ENCODE measurements at places on chromosomes 4 and X.

DNA sequence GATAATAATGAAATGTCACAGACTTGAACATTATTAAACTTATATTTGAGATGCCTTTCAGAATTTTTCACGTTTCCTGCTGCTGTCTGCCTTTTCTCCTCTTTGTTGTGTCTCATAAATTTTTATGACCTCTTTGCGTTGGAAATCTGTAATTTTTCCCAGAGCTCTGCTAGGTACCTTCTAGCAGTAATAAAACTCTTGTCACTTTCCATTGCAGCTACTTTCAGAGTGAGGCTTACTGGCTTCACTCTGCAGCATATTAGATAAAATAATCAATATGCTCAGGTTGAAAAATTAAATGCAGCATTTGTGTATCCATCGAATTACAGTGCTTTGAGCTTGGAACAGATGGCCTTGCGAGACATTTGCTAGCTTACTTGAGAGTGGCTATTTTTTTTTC lies 689.0 kb downstream of the GRID2 start:
- DNase-seq: no peak

DNA sequence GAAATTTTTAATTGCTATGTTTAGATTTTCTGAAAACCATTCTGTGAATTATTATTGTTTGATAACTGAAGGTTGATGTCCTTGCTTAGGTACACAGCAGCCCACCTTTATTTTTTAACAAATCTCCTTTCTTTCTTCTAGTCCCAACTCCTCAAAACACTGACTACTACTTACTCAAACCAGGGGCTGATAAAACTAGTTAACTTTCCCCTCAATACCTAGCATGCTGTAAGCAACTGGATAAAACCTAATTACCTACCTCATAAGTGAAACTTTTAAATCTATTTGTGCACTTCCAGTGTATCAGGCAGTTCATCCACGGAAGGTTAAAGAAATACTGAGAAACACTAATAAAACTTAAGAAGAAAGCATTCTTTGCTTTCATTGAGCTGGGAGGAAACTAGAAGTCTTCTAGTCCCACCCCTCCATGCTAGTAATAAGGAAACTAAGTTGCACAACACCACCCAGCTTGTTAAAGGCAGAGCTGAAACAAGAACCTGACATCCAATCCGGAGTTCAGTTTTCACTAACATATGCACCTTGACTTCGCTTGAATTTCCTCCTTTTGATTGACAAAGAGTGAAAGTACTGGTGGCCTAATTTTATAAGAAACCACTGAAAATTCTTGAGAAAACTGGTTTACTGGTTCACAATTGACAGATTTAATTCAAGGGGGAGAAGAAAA lies 180.2 kb upstream of the TET2 start:
- peak; percentile 72 for DNase-seq

- DNase-seq: peak; percentile 31
Measured at GRCh38 chr4:143473334-143474126, 40.0 kb upstream of the SMARCA5 start.

- DNase-seq: no peak
Measured at GRCh38 chr4:98638661-98639060, 19.8 kb downstream of the TSPAN5 start.

DNA sequence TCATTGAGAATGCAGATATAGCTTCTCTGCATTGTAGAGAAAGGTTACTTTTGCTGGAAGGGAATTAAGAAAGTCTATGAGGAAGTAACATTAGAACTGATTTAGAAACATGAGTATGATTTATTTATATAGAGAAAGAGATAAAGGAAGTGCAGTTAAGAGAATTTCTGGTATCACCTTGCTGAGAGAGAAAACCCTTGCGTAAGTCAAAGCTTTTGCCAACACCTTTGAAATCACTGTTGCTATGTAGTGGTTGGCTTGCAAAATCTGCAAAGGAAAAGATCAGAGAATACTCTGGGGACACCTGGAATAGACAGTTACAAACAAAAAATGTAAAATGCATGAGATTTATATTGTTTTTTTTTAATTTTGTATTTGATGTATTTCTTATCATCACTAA lies 137.3 kb upstream of the RXFP1 start:
- DNase-seq: no peak

- no peak for DNase-seq
Measured at GRCh38 chr4:59612235-59612634, 1587.9 kb upstream of the ADGRL3 start.

GRCh38 chr4:31995943-31996901 lies 1276.1 kb downstream of the PCDH7 start:
- DNase-seq: no peak

GRCh38 chr4:55887594-55887993 lies 34.1 kb downstream of the EXOC1 start:
- DNase-seq: no peak

- peak; percentile 39 for DNase-seq
Measured at GRCh38 chrX:85084770-85085393, 81.2 kb downstream of the APOOL start.

DNA sequence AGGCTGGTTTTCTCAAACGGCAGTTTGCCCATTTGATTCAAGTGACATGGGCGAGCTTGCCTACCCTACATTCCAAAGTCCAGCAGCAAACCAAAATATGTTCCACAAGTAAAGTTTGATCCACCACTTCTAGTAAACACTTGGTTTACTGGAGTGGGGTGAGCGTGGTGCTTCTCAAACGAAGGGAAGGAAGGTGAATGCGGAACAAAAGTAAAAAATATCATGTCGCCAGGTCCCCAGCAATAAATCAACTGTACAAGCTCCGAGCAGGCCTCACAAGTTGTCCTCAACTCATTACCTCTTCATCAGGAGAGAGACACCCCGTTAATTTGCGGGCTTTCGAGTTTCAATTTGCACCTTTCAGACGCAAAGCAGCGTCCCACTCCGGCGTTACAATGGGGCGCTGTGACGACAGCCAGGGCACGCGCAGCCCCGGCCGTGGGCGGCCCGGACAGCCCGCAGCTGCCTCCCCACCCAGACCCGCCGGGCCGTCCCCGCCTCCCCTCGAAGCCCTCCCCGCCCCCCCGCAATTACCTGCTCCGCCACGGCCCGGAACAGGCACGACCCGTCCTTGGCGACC lies 1.0 kb downstream of the OTUD4 start:
- DNase-seq: peak; percentile 84

DNA sequence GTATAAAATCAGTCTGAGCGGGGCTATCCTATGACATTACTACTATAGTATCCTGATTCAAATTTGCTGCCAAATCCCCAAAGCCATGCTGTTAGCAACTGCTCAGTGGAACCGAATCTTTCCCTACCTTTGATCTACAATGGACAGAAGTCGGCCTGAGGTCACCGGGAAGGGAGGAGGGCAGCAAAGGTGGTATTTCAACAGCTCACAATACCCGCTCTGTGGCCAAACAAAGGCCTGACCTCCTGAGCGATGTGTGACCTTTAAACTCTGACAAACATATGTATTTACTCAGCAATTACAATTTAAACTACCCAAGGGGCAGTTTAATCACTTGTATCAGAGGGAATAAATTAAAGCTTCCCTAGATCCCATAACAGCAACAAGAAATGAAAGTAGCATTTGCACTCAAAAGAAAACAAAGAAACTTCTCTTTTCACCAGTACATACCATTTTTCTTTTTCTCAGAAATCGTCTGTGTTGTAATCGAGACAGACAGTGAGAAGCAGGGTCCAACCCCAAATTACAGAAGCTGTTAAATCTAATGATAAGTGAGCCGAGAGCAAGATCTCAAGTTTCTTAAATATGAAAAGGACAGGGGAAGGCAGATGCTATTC lies 11.6 kb upstream of the TMEM128 start:
- DNase-seq: no peak

GRCh38 chr4:153467897-153468262 lies 1.7 kb downstream of the TMEM131L start:
- no peak for DNase-seq

DNA sequence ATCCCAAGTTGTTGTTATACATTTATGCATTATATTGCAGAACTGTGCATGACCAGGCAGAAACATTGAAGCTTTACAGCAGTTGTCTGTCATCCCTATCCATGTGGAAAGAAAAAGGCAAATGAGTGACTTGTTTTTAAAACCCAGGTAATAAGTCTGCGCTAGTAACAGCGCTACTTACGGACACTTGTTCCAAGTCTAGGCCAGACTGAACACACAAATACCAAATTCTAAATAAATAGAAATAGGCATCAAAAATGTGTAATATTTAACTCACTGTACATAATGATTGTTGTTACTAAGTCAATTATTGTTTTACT lies 548 bp upstream of the MAML3 start:
- DNase-seq: no peak

- DNase-seq: no peak
Measured at GRCh38 chr4:86960557-86960961, 25.7 kb downstream of the AFF1 start.

- no peak for DNase-seq
Measured at GRCh38 chrX:109760209-109760921, 27.3 kb upstream of the ACSL4 start.

DNA sequence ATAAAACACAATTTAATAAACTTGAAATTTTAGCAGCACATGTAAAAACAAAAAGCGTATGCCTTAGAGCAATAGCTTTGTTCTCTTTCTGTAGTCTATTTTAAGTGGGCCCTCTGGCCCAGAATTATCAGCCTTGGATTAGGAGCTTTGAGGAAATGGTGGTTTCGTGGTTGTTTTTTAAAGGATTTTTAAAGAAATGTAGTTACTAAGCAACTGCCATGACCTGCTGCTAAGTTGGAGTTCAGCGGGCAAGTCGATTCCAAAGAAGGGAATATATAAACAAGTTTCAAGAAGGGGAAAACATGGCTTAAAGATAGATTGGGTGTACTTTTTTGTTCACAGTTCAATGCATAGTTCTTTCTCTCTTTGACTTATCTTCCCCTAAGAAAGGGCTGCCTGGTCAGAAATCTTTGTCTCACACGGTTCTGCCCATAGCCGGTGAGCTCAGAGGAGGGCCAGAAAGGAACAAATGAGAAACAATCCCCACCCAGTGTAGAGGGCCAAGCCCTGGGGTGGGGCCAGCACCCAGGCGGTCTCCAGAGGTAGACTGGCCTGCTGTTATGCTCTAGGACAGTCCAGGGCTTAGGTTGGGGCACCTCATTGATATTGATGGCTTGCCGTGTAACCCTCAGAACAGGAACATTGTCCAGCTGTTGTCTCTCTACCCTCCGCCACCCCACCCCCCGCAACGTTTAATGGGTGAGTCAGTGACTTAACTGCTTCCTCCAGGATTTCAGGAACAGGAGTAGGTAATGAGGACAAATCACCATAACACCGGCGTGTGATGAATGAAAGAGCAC lies 32.5 kb downstream of the DLG3 start:
- no peak for DNase-seq

Data from GM10248 (cell line).